ENCODE measurements at places on chromosomes 1 and 21. TPM values are rescaled to one million over a fixed set of nuclear protein-coding genes. Genes with fewer than 3 reads are reported as not detected.

The NKAIN1 gene
- total RNA-seq = 16.2 TPM

The SERPINC1 gene
- not detected for total RNA-seq

The MYBPH gene
- not detected for total RNA-seq

The LRRC71 gene
- not detected for total RNA-seq

The KCNA3 gene
- 0.26 TPM for total RNA-seq

The SPRR1A gene
- not detected for total RNA-seq

The GPR37L1 gene
- not detected for total RNA-seq

GRCh38 chr1:181089017-181089675 is 646 bp downstream of the IER5 start:
- H3K36me3 ChIP-seq = peaks cover 28% of the 10 kb centered on the region
- no peak overlapping the region for H3K27ac ChIP-seq
- no peaks in the 10 kb centered on the region for H3K27me3 ChIP-seq
- peaks cover 9% of the 10 kb centered on the region for H3K4me1 ChIP-seq

GRCh38 chr1:166471359-166471758 is 304.6 kb upstream of the FAM78B start:
- H3K36me3 ChIP-seq = no peaks in the 10 kb centered on the region
- no peak overlapping the region for H3K4me3 ChIP-seq
- DNase-seq = no peak
- no peak overlapping the region for H3K27ac ChIP-seq
- no peaks in the 10 kb centered on the region for H3K4me1 ChIP-seq

DNA sequence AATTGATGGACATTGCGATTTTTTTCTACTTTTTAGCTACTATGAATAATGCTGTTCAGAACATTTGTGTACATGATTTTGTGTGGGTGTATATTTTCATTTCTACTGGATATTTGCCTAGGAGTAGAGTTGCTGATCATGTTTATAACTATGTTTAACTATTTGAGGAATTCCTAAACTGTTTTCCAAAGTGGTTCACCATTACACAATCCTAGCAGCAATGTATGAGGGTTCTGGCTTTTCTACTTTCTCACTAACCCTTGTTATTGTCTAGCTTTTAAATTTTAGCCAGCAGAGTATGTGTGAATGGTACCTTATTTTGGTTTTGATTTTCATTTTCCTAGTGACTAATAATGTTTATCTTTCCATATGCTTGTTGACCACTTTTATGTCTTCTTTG is 86.2 kb downstream of the ATG4C start:
- no peak overlapping the region for H3K27ac ChIP-seq
- H3K36me3 ChIP-seq = no peaks in the 10 kb centered on the region
- H3K4me1 ChIP-seq = no peaks in the 10 kb centered on the region
- no peak for DNase-seq
- H3K27me3 ChIP-seq = no peaks in the 10 kb centered on the region
- no peak overlapping the region for H3K4me3 ChIP-seq

DNA sequence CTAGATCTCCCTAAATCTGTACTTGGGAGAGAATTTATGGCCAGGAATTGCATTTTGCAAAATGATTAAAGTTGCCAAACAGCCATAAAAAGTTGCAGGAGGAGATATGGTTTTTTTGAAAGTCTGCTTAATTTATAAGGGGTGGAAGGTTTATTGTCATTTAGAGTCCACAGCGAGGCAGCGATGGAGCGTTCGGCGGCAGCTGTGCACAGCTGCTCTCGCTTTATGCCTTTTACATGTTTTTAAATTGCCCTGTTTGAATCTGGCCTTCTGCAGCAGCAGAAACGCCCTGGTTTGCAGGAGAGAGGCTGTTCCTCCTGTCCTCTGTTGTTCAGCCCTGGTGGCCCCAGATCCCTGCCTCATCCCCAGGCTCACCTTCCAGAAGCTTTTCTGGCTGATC is 144.9 kb upstream of the POU3F1 start:
- no peaks in the 10 kb centered on the region for H3K36me3 ChIP-seq
- H3K27ac ChIP-seq = no peak overlapping the region
- H3K4me3 ChIP-seq = no peak overlapping the region
- DNase-seq = no peak

DNA sequence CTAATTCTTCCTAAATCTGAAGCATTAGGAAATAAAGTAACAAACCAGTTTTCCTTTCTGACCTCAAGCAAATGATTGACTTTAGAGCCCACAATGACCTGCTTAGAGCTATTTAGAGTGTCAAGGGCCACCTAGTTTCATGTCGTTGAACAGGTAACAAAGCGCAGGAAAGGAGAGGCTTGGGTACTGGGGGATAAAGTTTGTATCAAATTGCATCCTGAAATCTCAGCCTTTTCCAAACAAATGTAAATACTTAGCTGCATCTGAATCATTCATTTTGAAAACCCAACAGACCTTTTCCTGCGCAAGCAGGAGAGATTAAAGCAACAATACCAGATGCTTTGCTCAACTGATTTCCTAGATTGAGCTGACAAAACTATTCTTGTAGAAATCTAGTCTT is 121.2 kb downstream of the NRIP1 start:
- H3K36me3 ChIP-seq = no peaks in the 10 kb centered on the region
- no peak overlapping the region for H3K27ac ChIP-seq
- no peaks in the 10 kb centered on the region for H3K4me1 ChIP-seq

GRCh38 chr1:93346421-93346993 is 800 bp downstream of the DR1 start:
- no peaks in the 10 kb centered on the region for H3K27me3 ChIP-seq
- H3K36me3 ChIP-seq = no peaks in the 10 kb centered on the region
- peak overlapping the region; percentile 90 for H3K4me3 ChIP-seq
- H3K4me1 ChIP-seq = peaks cover 4% of the 10 kb centered on the region
- H3K27ac ChIP-seq = no peak overlapping the region

GRCh38 chr1:54347955-54348699 is 58.1 kb downstream of the SSBP3 start:
- no peak for DNase-seq
- no peak overlapping the region for H3K27ac ChIP-seq
- H3K27me3 ChIP-seq = no peaks in the 10 kb centered on the region
- H3K36me3 ChIP-seq = peaks cover 84% of the 10 kb centered on the region
- no peak overlapping the region for H3K4me3 ChIP-seq
- H3K4me1 ChIP-seq = peaks cover 27% of the 10 kb centered on the region

DNA sequence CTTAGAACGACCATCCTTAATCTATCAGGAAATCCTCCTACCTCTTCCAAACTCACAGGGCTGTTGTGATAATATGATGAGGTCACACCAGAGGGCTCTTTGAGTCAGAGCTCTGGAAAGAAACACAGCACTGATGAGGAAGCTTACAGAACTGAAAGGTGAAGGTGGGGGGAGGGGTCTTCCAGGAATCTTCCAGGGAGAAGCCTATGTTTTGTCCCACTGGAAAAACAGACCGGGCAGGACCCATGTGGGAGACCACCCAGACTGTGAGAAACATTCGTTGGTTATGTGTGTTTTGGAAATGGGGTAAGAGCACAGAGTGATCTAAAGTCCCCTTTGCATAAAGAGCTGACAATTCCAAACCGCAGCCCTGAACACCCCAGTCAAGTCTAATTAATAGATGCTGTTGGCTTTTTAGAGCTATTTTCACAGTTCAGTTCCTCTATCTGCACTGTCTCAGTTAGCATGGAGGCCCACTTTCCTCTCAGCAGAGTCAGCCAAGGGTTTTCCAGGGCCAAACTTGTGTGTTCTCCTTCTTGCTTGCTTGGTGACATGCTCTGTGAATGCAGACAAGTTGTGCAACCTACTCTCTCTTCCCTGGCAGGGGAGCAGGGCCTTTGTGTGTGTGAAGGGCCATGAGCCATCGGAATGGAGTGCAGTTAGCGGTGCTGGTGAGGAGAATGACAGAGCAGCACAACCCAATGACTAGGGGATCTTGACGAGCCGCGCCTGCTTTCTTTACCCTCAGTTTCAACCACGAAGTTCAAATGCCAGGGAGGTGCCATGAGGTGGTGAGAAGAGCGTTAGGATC is 12.3 kb downstream of the PHLDA3 start:
- no peaks in the 10 kb centered on the region for H3K4me1 ChIP-seq
- no peak overlapping the region for H3K4me3 ChIP-seq
- H3K27ac ChIP-seq = peak overlapping the region; percentile 40

DNA sequence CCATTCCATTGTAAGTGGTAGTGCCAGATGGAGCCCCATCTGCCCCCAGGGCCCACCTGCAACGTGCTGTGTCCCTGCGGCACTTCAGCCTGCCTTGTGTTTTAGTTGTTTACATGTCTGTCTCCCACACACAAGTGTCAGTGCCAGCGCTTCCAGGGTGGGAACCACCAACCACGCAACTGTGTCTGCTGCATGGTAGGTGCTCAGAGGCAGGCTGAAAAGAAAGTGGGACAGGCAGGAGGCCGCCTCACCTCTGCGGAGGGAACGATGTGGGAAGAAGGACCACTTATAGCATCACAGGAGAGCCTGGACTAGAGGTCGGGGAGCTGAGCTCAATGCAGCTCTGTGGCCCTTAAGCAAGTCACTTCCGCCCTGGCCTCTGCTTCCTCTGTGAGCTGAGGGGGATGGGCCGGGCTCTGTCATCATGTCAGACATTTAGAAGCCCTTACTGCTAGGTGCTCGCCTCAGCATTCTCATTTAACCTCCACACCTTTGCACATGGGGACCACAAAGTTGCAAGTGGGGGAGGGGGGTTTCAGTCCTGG is 17.9 kb downstream of the SLC9A1 start:
- no peaks in the 10 kb centered on the region for H3K27me3 ChIP-seq
- peak overlapping the region; percentile 53 for H3K27ac ChIP-seq
- DNase-seq = peak; percentile 62
- H3K4me3 ChIP-seq = no peak overlapping the region

GRCh38 chr1:77671836-77672235 is 10.6 kb downstream of the ZZZ3 start:
- H3K4me3 ChIP-seq = no peak overlapping the region
- no peak for DNase-seq

DNA sequence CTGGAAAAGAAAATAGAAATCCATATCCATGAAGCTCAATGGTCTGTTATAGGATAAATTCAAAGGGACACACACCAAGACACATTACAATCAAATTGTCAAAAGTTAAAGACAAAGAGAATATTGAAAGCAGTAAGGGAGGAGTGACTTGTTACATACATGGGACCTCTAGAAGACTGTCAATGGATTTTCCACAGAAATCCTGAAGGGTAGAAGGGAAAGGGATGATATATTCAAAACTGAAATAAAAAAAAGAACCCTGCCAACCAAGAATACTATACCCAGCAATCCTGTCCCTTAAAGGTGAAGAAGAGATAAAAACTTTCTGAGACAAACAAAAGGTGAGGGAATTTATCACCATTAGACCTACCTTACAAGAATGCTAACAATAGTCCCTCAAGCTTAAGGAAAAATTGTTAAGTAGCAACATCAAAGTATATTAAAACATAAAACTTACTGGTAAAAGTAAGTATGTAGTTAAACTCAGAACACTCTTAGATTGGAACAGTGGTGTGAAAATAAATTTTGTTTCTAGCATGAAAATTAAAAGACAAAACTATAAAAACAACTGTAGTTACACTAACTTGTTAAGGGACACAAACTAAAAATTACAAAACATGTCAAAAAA is 103.2 kb upstream of the APP start:
- no peaks in the 10 kb centered on the region for H3K27me3 ChIP-seq
- DNase-seq = no peak
- no peaks in the 10 kb centered on the region for H3K36me3 ChIP-seq

DNA sequence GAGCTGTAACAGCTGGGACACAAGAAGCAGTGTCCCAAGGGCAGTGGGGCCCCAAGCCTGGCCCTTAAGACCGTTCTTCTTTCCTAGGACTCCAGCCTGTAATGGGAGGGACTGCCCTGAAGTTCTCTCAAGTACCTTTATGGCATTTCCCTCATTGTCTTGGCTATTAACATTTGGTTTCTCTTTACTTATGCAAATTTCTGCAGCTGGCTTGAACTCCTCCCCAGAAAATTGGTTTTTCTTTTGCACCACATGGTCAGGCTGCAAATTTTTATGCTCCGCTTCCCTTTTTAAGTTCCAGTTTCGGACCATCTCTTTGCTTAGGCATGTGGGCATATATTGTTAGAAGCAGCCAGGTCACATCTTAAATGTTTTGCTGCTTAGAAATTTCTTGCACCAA is 3.1 kb upstream of the MROH9 start:
- no peak overlapping the region for H3K4me3 ChIP-seq
- no peak overlapping the region for H3K27ac ChIP-seq
- H3K36me3 ChIP-seq = no peaks in the 10 kb centered on the region
- H3K4me1 ChIP-seq = no peaks in the 10 kb centered on the region

DNA sequence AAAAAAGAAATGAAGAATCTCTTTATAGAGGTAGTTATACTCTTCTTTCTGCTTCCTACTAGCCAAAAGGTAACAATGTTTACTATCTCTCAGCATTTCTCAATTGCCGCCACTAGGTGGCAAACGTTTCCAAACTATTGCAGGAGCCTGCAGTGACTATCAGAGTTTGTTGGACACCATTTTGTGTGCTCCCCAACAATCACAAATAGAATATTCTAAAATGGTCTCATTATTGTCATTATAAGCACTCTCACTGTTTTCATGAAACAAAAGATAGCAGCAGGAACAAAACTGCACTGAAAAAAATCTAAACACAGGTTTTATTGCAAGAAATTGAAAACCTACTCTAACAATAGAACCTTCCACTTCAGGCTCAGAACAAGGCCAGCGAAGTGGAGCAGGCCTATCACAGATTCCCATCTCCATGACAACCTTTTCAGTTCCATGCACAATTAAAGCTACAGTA is 83.9 kb upstream of the PLPPR4 start:
- no peak overlapping the region for H3K4me3 ChIP-seq
- no peaks in the 10 kb centered on the region for H3K4me1 ChIP-seq
- no peaks in the 10 kb centered on the region for H3K36me3 ChIP-seq
- no peak overlapping the region for H3K27ac ChIP-seq
- DNase-seq = peak; percentile 87

DNA sequence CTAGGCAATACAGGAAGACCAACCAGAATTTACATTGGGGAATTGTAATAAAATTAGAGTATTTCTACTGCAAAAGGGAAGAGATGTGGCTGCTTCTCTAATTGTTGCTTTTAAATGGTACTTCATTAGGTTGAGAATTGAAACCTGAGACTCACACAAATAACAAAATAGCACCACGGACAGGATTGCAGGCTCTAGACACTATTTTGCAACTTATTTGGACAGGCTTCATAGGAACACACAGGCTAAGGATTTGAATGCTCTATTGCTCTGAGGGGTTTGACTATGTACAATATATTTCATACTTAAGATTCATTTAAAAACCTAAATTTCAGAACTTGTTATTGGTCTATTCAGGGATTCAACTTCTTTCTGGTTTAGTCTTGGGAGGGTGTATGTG is 79.6 kb downstream of the ATP1B1 start:
- H3K27ac ChIP-seq = no peak overlapping the region
- no peaks in the 10 kb centered on the region for H3K36me3 ChIP-seq
- no peaks in the 10 kb centered on the region for H3K4me1 ChIP-seq
- no peak for DNase-seq

GRCh38 chr1:40310129-40310461 is 7.0 kb downstream of the COL9A2 start:
- H3K4me3 ChIP-seq = no peak overlapping the region
- no peaks in the 10 kb centered on the region for H3K27me3 ChIP-seq
- H3K27ac ChIP-seq = no peak overlapping the region

Measured in endodermal cell (in vitro differentiated cells).